ENCODE measurements at places on chromosomes 12 and 14. TPM values are rescaled to one million over a fixed set of nuclear protein-coding genes. Genes with fewer than 3 reads are reported as not detected.

B3GNT4 gene
- total RNA-seq: 0.33 TPM

LRRC74A gene
- total RNA-seq: not detected

GUCY2C gene
- total RNA-seq: not detected

LTBR gene
- 78.4 TPM for total RNA-seq

KRT5 gene
- total RNA-seq: not detected

DNA sequence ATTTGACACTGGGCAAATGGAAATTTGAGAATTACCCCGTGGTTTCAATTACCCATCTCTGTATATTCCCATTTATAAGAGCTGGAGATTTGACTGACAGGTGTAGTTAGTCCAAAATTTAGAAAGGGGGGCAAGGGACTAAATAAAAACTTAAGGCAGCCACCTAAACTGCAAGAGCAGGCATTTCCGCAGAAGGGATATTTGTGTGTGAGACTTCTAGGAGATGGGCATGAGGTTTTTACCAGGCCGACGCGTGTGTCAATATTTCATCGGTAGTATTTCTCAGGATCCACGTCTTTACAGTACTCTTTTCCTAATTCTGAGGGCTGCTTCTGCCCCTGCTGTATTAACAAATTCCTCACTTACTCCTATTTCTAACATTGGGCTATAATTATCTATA, 1.4 kb downstream of the FAR2 start:
- no peaks in the 10 kb centered on the region for H3K4me1 ChIP-seq
- H3K27me3 ChIP-seq: no peaks in the 10 kb centered on the region
- DNase-seq: no peak
- no peak overlapping the region for H3K27ac ChIP-seq

- no peaks in the 10 kb centered on the region for H3K27me3 ChIP-seq
- H3K27ac ChIP-seq: no peak overlapping the region
- H3K4me1 ChIP-seq: peaks cover 3% of the 10 kb centered on the region
- H3K4me3 ChIP-seq: no peak overlapping the region
Measured at GRCh38 chr12:106412563-106412962, 55.0 kb downstream of the POLR3B start.

DNA sequence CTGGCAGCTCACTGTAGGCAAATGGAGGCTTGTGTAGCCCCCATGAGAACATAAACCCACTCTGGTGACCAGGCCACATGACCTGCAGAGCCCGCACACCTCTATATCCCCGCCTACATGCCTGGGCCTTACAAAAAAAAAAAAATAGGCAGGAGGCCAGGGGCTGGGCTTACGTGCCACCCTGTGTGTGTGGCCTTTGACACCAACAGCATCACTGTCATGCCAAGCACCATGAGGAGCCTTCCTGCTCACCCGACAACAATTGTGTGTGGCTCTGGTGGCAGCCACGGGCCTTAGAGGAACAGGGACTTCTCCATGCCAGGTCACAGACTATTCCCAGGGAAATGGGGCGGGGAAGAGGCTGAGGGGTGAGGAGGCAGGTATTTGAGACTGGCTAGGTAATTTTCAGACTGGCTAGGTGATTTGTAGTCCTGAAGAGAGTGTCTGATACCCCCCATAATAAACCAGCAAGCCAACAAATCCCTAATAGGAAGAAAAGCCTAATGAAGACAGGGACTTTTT, 140.0 kb downstream of the DPF3 start:
- no peaks in the 10 kb centered on the region for H3K4me1 ChIP-seq
- H3K27me3 ChIP-seq: no peaks in the 10 kb centered on the region
- no peak for DNase-seq

DNA sequence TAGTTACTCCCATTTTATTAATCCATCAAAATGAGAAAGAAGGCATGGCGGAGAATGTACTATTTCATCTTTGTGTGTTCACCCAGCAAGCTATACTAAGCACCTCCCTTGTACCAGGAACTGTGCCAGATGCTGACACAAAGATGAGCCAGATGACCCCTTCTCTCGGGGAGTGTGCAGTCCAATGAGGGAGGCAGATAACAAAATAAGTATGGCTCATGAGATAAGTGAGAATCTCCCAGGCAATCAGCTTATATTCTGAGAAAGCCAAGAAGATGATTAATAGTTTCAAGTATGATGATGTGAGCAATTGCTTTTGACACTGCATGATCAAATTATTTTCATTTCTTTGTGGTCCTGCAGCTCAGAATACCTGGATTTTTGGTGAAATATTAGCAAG, 1.3 kb upstream of the TMEM233 start:
- no peak overlapping the region for H3K27ac ChIP-seq
- peak; percentile 41 for DNase-seq
- H3K4me3 ChIP-seq: no peak overlapping the region
- H3K27me3 ChIP-seq: peaks cover 2% of the 10 kb centered on the region

GRCh38 chr12:75996861-75997447, 34.6 kb downstream of the PHLDA1 start:
- H3K27me3 ChIP-seq: no peaks in the 10 kb centered on the region
- H3K36me3 ChIP-seq: no peaks in the 10 kb centered on the region
- H3K4me1 ChIP-seq: no peaks in the 10 kb centered on the region
- no peak overlapping the region for H3K4me3 ChIP-seq

GRCh38 chr12:100554608-100555077, 18.8 kb upstream of the GAS2L3 start:
- H3K36me3 ChIP-seq: no peaks in the 10 kb centered on the region
- no peaks in the 10 kb centered on the region for H3K4me1 ChIP-seq
- H3K27me3 ChIP-seq: no peaks in the 10 kb centered on the region
- DNase-seq: peak; percentile 82
- no peak overlapping the region for H3K27ac ChIP-seq

DNA sequence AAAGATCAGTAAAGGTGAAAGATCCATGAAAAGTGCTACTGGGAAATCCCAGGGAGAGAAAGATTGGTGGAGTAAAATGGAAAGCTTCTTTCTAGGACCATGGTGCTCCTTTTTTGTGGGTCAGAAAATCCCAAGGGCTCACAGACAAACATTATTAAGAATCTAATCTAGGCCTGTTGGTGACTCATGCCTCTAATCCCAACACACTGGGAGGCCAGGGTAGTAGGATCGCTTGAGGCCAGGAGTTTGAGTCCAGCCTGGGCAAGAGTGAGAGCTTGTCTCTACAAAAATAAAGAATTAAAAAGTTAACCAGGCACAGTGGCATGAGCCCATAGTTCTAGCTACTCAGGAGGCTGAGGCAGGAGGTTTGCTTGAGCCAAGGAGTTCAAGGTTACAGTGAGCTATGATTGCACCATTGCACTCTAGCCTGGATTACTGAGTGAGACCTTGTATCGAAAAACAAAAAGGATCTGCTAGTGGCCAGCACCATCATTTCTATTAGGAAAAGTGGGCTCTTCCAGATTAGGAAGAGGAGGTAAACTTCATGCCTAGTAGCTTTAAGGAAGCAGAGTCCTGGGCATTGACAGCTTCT, 43.0 kb downstream of the TXNRD1 start:
- H3K4me1 ChIP-seq: no peaks in the 10 kb centered on the region
- H3K27me3 ChIP-seq: no peaks in the 10 kb centered on the region
- H3K27ac ChIP-seq: no peak overlapping the region
- no peak for DNase-seq
- no peaks in the 10 kb centered on the region for H3K36me3 ChIP-seq
- no peak overlapping the region for H3K4me3 ChIP-seq

DNA sequence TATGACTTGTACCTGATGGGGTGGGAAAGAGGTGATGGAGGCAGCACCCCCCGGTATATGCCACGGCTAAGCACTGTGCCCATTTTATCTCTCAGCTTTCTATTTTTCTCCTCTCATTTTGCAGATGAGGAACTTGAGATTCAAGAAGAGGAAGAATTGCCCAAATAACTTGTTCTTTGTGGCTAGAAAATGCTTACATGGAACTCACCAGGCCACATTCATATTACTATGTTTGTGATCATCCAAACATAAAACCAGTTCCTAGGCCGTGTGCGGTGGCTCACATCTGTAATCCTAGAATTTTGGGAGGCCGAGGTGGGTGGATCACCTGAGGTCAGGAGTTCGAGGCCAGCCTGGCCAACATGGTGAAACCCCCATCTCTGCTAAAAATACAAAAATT, 14.5 kb upstream of the PSMD9 start:
- DNase-seq: no peak
- no peak overlapping the region for H3K4me3 ChIP-seq
- no peaks in the 10 kb centered on the region for H3K36me3 ChIP-seq

GRCh38 chr14:29805415-29806123, 122.1 kb downstream of the PRKD1 start:
- no peaks in the 10 kb centered on the region for H3K36me3 ChIP-seq
- no peak overlapping the region for H3K4me3 ChIP-seq
- no peaks in the 10 kb centered on the region for H3K27me3 ChIP-seq
- no peaks in the 10 kb centered on the region for H3K4me1 ChIP-seq
- DNase-seq: peak; percentile 99

DNA sequence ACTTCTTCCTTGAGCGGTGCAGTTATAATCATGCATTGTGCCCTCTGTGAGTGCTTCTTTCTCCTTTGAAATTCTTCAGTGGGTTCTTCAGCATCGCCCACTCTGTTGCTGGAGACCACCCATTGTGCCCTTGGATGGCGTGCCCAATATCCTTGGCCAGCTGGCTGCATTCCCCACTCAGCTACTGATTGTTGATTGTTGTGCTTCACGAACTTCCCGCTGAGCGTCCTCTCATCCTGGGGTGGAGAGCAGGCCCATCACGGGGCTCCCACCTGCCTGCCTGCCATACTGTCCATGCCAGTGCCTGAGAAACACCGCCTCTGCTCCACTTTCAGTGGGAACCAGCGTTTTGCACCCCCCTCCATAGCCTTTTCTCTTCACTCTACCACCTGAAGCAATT, 8.6 kb upstream of the SSTR1 start:
- no peaks in the 10 kb centered on the region for H3K36me3 ChIP-seq
- H3K4me1 ChIP-seq: no peaks in the 10 kb centered on the region
- no peak overlapping the region for H3K27ac ChIP-seq
- H3K4me3 ChIP-seq: no peak overlapping the region

DNA sequence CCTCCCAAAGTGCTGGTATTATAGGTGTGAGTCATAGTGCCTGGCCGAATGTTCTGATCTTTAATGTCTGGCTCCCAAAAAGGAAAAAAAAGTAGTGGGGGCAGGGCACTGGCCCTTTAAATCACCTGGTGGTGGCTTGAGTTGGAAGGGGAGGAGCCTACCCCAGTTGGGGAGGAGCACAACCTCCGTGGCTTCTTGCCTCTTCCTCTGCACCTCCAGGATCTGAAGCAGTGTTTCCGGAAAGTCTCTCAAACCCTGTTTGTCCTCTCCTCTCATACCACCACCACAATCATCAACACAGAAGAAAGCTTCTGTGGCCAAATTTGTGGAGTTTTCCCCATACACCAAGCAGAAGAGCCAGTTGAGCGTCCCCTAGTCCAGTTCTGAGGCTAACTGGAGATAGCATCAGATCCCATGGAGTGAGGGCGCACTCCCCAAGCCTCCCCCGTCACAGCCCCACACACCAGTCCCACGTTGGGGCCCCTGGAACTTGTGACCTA, 24.3 kb upstream of the RCOR1 start:
- H3K4me3 ChIP-seq: no peak overlapping the region
- DNase-seq: no peak
- no peak overlapping the region for H3K27ac ChIP-seq

GRCh38 chr12:122094735-122095631, 16.4 kb downstream of the MLXIP start:
- H3K27ac ChIP-seq: peak overlapping the region; percentile 26
- no peak overlapping the region for H3K4me3 ChIP-seq
- peaks cover 27% of the 10 kb centered on the region for H3K4me1 ChIP-seq

GRCh38 chr12:114305446-114305845, 100.5 kb downstream of the TBX5 start:
- no peaks in the 10 kb centered on the region for H3K27me3 ChIP-seq
- no peak for DNase-seq
- H3K36me3 ChIP-seq: no peaks in the 10 kb centered on the region
- H3K4me1 ChIP-seq: no peaks in the 10 kb centered on the region
- H3K4me3 ChIP-seq: no peak overlapping the region
- H3K27ac ChIP-seq: no peak overlapping the region

DNA sequence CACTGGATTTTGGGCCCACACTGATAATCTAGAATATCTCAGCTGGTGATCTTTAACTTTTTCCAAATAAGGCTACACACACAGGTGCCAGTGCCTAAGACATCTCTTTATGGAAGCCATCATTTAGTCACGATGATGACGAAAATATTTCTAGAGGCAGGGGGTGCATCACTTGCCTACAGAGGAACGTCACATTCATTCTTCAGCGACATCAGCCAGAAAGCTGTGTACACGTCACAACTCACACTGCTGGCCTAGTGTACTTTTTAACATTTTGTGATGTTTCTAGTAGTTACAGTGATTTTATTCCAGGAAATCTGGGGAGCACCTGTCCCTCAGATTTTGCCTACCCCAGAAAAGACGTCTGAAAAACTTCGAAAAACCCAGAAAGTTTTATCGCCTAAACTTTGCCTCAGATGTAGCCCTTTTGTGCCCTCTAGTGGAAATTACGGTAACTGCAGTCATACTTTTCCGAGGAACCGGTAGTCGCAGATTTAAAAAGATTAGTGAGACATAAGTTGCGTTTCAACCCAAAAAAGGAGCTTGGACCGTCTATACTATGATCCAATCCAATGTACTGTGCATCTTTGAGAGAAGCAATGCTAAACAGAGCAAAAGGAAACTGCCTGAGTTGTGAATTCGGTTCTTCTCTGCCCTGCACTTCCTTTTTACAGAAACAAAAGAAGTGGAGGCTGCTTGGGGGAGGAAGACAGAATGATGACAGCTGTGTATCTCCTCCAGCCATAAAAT, 64.3 kb upstream of the STON2 start:
- H3K4me1 ChIP-seq: no peaks in the 10 kb centered on the region
- no peaks in the 10 kb centered on the region for H3K36me3 ChIP-seq
- DNase-seq: peak; percentile 73
- no peaks in the 10 kb centered on the region for H3K27me3 ChIP-seq

- H3K27ac ChIP-seq: no peak within 1 kb of the TSS
- H3K4me3 ChIP-seq: no peak within 1 kb of the TSS
- peaks cover 19% of the 10 kb centered on the region for H3K4me1 ChIP-seq
- H3K27me3 ChIP-seq: no peaks in the 10 kb centered on the region
Measured at GRCh38 chr12:10178821-10179220, at the start of gene TMEM52B. Gene TMEM52B (plus strand): TSS chr12:10179032. CDS start chr12:10179575, 543 bp downstream.
